ENCODE measurements at places on chromosomes 5 and 9.

GRCh38 chr9:126361810-126362238 is 35.2 kb downstream of the MVB12B start:
- no peak for DNase-seq

DNA sequence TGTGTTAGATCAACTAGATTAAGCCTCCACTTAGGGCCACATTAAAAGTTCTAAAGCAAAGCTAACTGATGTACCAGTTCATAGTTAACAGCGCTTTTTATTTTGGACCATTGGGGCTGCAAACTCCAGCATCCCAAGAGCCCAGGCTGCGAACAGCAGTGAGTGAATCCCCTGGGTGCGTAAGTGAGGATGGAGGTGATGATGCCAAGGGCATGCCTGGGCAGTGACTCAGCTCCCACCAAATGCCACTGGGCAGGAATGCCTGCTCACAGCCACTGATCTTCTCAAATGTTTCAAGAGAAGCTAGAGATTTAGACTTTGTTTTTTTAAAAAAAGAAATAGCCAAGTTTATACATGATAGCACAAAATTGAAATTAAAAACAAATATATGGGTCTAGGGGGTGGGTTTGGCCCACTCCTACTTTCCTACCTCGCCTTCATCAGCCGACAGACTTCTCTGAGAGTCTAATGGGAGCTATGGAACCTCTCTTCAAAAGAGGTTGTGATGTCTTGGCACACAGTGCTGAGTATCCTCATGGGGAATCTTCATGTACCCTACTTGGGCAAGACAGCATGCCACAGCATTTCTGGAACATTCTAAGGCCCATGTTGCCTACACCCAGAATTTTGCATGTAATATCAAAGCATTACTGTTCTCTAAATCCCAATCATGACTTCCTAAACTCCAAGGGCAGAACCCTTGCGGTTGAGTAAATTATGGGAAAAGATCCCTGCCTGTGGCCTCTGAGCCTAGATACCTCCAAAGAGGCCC is 398.1 kb downstream of the EBF1 start:
- DNase-seq = no peak

GRCh38 chr9:101737705-101738565 is 512 bp downstream of the GRIN3A start:
- DNase-seq = no peak

- DNase-seq = no peak
These were observed 365.2 kb downstream of the SPATA31D1 start for GRCh38 chr9:82353631-82354278.

- no peak for DNase-seq
These were observed 461.9 kb upstream of the COX7C start for GRCh38 chr5:86155796-86156195.

DNA sequence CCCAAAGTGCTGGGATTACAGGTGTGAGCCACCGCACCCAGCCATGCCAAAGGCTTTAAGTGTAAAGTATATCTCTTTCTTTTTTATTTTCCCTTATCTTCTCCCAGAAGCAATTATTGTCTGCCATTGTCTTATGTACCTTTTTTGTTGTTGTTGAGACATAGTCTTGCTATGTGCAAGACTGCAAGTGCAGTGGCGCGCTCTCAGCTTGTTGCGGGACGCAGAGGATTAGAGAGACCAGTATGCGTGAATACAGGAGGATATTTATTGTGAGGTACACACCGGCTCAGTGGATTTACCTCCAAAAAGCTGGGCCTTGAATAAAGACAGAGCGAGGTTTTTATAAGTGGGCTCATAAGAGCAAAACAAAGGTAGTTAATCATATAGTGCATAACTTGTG is 11.8 kb downstream of the TMEM38B start:
- DNase-seq = no peak

DNA sequence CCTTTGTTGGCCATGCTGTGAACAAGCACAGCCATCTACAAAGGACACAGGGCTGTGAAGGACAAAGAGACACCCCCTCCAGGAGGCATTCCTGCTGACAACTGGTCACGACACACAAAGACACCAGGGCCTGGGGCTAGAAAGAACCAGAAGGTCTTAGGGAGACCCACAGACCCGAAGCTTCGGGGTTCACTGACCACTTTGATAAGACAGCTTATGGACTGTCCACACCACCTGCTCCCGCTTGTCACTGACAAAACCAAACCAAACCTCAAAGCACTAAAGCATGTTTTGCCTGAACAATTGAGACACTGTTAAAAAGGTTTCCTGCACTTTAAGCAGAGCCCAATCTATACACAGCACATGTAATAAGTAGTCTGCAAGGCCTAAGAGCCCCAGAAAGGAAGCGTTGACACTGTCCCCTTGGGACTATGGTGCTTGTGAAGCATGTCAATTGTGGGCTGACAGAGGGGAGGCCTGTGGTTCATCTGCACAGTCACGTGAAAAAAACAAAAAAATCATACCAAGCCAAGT is 185.0 kb downstream of the GAPVD1 start:
- DNase-seq = no peak

- DNase-seq = no peak
These were observed 227.9 kb upstream of the CLINT1 start for GRCh38 chr5:158086856-158087255.

DNA sequence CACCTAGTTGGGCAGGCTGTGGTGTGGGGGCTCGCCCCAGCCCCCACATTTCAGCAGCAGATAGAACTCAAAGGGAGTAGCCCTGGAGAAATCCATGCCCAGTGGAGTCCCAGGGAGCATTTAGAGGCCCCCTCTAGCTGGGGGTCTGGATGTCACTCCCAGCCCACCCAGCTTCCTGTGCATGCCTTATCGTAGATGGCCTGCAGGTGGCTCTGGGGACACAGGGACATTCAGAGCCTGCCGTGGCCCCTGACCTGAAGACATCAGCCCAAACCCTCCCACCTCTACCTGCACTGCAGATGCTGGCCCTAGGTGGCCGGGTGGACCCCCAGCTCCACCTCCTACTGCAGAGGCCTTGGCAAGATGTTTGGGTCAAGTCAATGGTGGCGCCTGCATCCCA is 49.0 kb upstream of the LMX1B start:
- no peak for DNase-seq
